ENCODE measurements at places on chromosomes 3 and 15. TPM values are rescaled to one million over a fixed set of nuclear protein-coding genes. Genes with fewer than 3 reads are reported as not detected.
A peak's percentile ranks its signal among the peaks of the same experiment; 100 is the strongest.

Gene SMAD6
- total RNA-seq: 0.40 TPM

Gene THUMPD3
- total RNA-seq: 48.0 TPM

Gene TARS3
- 14.3 TPM for total RNA-seq

Gene SH3GL3
- total RNA-seq: not detected

DNA sequence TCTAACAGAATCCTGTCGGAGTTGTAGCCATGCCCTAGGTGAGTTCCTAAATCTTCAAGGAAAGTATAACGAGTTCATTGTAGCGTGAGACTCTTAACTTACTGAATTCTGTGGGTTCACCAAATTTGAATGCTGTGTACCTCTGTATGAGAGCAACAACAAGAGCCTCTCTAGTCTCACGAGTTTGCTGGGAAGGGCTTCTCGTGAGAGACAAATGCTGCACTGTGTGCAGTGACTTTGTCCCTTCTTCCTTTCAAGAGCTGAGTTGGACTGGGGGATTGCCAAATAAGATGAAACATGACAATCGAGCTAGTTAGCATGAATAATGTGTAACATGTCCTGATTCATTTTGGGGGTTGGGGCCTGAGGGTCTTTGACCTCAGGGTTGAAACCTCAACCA is 32.2 kb downstream of the KAT2B start:
- DNase-seq: no peak

GRCh38 chr3:62277986-62278385 is 95.4 kb downstream of the FEZF2 start:
- no peak for DNase-seq

GRCh38 chr15:101255051-101255395 is 3.2 kb upstream of the CHSY1 start:
- no peak for DNase-seq

GRCh38 chr15:77028451-77029165 is 33.7 kb downstream of the PSTPIP1 start:
- no peak for DNase-seq

DNA sequence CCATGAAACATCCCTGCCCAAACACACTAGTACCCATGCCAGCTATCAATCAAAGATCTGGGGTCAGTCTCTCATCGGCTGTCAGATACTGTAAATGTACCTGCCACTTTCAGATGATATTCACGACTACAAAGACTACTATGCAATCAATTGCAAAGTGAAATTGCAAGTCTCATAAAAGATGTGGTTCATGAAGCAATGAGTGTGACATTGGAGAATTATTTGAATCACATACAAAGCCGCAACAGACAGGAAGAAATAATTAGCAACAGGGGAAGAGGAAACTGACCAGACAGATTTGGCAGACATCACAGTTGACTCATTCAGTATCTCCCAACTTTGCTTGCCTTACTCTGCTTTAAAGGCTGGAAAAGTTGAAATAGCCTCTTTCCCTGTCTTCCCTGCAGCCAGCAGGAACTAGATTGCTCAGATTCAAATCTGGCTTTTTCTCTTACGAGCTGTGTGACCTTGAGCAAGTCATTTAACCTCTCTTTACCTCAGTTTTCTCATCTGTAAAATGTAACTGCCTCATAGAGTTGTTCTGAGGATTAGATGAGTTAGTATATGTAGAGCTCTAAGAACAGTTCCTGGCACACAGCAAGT is 95.7 kb upstream of the C3orf80 start:
- DNase-seq: no peak

DNA sequence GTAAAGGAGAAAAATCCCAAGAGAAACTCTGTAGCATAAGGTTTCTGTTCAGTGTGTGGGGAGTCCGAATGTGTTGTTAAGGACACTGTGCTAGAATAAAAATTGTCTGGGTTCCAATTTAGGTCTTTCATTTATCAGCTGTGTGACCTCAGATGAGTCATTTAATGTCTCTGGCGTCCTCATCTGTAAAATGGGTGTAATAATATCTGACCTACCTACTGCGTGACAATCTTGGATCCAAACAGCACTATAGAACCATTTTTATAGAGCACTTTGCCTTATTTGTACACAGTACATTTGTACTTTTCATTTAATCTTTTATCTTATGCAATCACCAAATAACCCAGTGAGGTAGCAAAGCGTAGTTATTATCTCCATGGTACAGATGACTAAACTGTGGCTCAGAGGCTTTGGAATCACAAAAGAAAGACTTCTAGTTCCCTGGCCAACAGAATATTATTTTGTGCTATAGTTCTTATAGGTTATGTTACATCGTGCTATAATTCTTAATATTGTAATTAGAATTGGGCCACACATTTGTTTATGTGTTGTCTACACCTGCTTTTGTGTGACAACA is 46.6 kb upstream of the TNIK start:
- DNase-seq: no peak

DNA sequence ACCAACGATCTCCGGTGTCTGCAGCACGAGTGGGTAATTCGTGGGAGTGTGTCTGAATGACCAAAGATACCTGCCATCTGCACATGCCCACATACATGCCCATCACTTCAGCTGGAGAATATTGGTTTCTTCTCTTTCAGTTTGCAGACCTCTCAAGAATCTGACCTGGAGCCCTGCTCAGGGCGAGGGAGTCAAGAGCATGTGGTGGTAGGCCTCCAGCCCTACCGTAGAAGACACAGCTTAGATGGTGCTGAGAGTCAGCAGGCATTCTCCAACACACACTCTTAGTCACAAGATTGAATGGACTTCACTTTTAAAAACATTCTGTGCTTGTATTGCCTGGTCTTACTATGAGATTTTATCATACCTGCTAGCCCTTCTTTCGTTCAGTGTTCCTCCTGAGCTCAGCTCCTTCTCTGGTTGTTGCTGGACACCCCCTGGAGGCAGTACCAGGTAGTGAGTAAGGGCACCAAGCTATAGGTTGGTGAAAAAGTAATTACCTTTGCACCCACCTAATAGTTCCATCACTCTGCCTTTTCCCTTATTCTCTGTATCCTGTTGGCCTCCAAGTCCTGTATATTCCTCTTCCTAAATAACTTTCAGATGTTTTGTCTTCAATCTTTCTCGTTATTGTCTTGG is 252.0 kb downstream of the CACNA2D3 start:
- peak; percentile 9 for DNase-seq

GRCh38 chr15:52005748-52006701 is 13.0 kb upstream of the MAPK6 start:
- no peak for DNase-seq

All from activated CD4-positive, alpha-beta T cell treated with anti-CD3 and anti-CD28 coated beads, Interleukin-2, amount 10 ng/mL, durations not matched to agents 7 days and 5 days (primary cell).